CD4-positive, alpha-beta memory T cell (primary cell): ENCODE measurements at places on chromosomes 7 and 10. TPM values are rescaled to one million over a fixed set of nuclear protein-coding genes. Genes with fewer than 3 reads are reported as not detected.

GRCh38 chr10:58723966-58724365 is 211.3 kb downstream of the BICC1 start:
- no peaks in the 10 kb centered on the region for H3K36me3 ChIP-seq
- H3K27me3 ChIP-seq = no peaks in the 10 kb centered on the region
- no peak overlapping the region for H3K27ac ChIP-seq
- no peak for DNase-seq

- peak overlapping the region; percentile 98 for H3K27ac ChIP-seq
- peaks cover 35% of the 10 kb centered on the region for H3K4me1 ChIP-seq
- peak overlapping the region; percentile 67 for H3K4me3 ChIP-seq
- no peak for DNase-seq
- no peaks in the 10 kb centered on the region for H3K27me3 ChIP-seq
Observed at GRCh38 chr10:97333351-97333600, 1.3 kb downstream of the FRAT2 start.

- H3K36me3 ChIP-seq = no peaks in the 10 kb centered on the region
- DNase-seq = no peak
- no peaks in the 10 kb centered on the region for H3K27me3 ChIP-seq
- no peak overlapping the region for H3K27ac ChIP-seq
Observed at GRCh38 chr7:21912931-21913780, 32.5 kb downstream of the CDCA7L start.

DNA sequence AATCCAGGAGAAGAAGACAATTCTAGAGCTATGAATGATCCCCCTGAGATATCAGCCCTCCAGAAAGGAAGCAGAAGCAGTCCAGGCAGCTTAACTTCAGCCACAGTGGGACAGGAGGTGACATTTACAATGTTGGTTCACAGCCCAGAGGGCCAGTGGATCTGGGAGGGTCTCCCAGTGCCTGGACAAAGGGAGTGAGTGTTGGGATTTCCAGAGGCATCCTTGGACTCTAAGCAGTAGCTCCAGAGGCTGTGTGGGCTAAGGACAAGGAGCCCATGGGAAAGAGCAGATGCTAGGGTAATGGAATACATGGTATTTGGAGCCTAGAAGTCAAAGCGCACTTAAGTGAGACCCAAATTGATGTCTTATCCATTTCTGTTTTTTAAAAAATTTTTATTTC is 97.4 kb upstream of the NUPR2 start:
- no peak overlapping the region for H3K27ac ChIP-seq
- no peak for DNase-seq
- H3K27me3 ChIP-seq = no peaks in the 10 kb centered on the region
- H3K36me3 ChIP-seq = no peaks in the 10 kb centered on the region

Gene NDUFB8
- total RNA-seq = 162 TPM

DNA sequence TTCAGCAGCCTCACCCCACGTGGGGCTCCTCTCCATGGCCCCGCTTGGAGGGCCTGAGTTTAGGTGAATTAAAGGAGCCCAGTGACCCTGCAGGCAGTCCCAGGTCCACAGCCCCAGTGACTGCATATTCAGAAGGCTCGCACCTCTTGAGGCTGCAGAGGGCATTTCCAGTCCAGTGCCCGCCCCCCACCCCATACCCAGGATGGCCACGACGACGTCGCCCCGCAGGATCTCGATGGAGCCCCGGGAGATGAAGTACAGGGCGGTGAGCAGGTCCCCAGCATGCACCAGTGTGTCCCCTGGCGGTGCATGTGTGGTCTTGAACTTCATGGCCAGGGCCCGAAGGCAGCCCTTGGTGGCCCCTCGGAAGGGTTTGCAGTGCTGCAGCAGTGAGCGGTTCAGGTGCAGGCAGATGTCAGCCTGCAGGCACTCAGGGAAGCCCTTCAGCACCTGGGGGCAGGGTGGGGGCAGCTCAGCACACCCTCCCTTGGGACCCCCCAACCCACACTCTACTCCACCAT is 28.1 kb downstream of the KCNH2 start:
- no peaks in the 10 kb centered on the region for H3K27me3 ChIP-seq
- no peak overlapping the region for H3K27ac ChIP-seq
- DNase-seq = no peak
- H3K4me3 ChIP-seq = no peak overlapping the region
- H3K4me1 ChIP-seq = no peaks in the 10 kb centered on the region
- H3K36me3 ChIP-seq = no peaks in the 10 kb centered on the region

Gene LDB3
- total RNA-seq = not detected

GRCh38 chr10:125152450-125153368 is 7.7 kb downstream of the CTBP2 start:
- no peaks in the 10 kb centered on the region for H3K36me3 ChIP-seq
- no peak overlapping the region for H3K4me3 ChIP-seq
- no peaks in the 10 kb centered on the region for H3K4me1 ChIP-seq
- H3K27me3 ChIP-seq = peaks cover 8% of the 10 kb centered on the region

- H3K4me1 ChIP-seq = peaks cover 60% of the 10 kb centered on the region
- no peak overlapping the region for H3K4me3 ChIP-seq
- no peaks in the 10 kb centered on the region for H3K27me3 ChIP-seq
- no peak for DNase-seq
- no peaks in the 10 kb centered on the region for H3K36me3 ChIP-seq
- H3K27ac ChIP-seq = no peak overlapping the region
Observed at GRCh38 chr7:30315589-30315988, 31.2 kb downstream of the ZNRF2 start.

Gene RBM28
- 48.3 TPM for total RNA-seq

Gene OR2A12
- not detected for total RNA-seq

- H3K36me3 ChIP-seq = no peaks in the 10 kb centered on the region
- H3K27ac ChIP-seq = no peak overlapping the region
- H3K4me1 ChIP-seq = peaks cover 21% of the 10 kb centered on the region
- peaks cover 9% of the 10 kb centered on the region for H3K27me3 ChIP-seq
Observed at GRCh38 chr7:151191544-151191943, 4.5 kb upstream of the ASB10 start.

GRCh38 chr10:104256335-104256961 is 1.8 kb downstream of the GSTO1 start:
- peaks cover 9% of the 10 kb centered on the region for H3K36me3 ChIP-seq
- peak overlapping the region; percentile 75 for H3K27ac ChIP-seq

Gene SFTPA1
- not detected for total RNA-seq

DNA sequence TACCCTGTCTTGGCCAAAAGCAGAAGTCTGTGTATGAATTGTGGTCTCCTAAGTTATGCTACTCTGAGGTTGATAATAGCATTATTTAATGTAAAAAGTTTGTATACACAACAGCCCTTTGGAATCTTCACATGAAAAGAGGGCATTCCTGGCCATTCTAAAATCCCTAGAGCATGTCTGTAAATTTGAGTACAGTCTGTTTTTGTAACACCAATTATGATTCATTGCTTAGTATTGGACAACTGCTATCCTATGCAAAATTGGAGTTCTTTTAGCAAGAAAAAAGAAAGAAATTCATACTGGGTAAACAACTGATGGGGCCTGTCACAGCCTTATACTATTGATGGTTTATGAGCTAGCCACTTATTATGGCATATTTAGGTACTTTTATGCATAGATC is 10.2 kb downstream of the CUTC start:
- H3K27ac ChIP-seq = no peak overlapping the region
- peaks cover 57% of the 10 kb centered on the region for H3K36me3 ChIP-seq
- H3K27me3 ChIP-seq = no peaks in the 10 kb centered on the region
- no peak overlapping the region for H3K4me3 ChIP-seq
- no peaks in the 10 kb centered on the region for H3K4me1 ChIP-seq
- DNase-seq = no peak

Gene CUZD1
- total RNA-seq = 3.8 TPM

DNA sequence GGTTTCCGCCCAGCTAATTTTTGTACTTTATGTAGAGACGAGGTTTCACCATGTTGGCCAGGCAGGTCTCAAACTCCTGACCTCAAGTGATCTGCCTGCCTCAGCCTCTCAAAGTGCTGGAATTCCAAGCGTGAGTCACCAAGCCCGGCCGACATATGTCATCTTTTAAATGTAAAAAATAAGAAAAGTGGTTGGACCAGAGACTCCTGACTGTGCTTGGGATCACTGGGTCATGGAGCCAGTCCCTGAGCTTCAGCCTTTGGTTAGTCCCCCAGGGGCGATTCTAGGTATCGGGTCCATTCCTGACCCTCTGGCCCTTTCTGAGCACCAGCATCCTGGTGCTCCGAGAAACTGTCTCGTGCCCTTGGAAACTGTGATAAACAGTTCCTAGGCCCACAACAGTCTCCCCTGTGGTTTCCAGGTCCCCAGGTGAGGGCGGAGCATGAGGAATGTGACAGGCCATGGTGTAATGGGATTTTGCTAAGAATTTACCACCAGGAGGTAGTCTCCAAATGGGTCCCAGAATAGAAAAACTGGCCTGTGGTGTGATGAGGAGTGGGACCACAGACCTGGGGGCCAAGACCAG is 32.8 kb downstream of the UBTD1 start:
- H3K4me3 ChIP-seq = no peak overlapping the region
- H3K36me3 ChIP-seq = no peaks in the 10 kb centered on the region
- H3K4me1 ChIP-seq = no peaks in the 10 kb centered on the region
- no peak for DNase-seq
- no peak overlapping the region for H3K27ac ChIP-seq

Gene ASB10
- not detected for total RNA-seq

GRCh38 chr7:157274991-157275427 is 61.8 kb upstream of the DNAJB6 start:
- no peaks in the 10 kb centered on the region for H3K36me3 ChIP-seq
- DNase-seq = no peak
- H3K27me3 ChIP-seq = peaks cover 2% of the 10 kb centered on the region
- no peak overlapping the region for H3K27ac ChIP-seq

Gene MYOZ1
- total RNA-seq = not detected
